GM12878 (cell line): ENCODE measurements at places on chromosomes 4 and X. TPM values are rescaled to one million over a fixed set of nuclear protein-coding genes. Genes with fewer than 3 reads are reported as not detected.

GRCh38 chr4:91288702-91289311, 1015.0 kb upstream of the GRID2 start:
- no peak for DNase-seq

DNA sequence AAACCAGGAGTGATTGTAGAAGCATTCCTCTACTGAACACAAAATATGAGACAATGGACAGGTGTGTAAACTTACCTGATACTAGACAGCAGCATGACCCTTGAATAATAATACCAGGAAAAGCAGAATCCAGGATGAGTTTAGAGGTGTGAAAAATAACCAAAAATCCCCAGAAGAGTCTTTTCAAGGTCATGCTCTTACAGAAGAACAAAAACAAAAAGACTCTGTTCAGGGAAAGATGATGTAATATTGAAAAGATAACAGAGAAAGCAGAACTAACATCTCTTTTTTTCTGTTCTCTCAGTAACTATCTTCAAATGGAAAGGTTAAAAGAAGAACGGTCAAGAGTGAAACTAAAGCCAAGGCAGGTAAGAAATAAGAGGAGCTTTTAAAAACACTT, 14.0 kb upstream of the ARHGAP10 start:
- DNase-seq, result no peak

DNA sequence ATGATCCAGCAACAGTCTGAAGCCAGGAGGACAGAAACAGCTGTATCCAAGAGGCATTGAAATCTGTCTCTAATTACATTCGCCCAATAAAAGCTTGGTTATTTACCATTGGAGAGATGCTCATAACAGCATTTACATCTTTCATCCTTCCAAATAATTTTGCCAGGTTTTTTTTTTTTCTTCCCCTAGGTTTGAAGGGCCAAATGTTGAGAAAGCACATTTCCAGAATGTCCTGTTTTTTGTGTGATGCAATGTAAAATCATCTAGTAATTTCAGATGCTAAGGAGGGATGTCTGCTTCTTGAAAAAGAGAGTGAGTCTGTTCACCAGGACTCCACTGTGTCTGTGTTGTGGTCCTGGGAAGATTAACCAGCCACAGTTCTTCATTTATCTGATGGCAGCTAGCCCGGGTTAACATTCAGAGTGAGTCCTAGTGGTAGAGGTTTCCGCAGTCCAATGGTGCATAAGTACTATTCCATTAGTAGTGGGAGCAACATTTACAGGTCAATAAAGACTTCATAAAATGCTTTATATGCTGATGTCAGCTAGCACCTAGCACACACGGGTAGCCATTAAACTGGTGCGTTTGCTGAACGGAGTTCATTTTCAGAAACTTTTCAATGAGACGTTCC, 406.8 kb downstream of the STIM2 start:
- DNase-seq, result no peak

DNA sequence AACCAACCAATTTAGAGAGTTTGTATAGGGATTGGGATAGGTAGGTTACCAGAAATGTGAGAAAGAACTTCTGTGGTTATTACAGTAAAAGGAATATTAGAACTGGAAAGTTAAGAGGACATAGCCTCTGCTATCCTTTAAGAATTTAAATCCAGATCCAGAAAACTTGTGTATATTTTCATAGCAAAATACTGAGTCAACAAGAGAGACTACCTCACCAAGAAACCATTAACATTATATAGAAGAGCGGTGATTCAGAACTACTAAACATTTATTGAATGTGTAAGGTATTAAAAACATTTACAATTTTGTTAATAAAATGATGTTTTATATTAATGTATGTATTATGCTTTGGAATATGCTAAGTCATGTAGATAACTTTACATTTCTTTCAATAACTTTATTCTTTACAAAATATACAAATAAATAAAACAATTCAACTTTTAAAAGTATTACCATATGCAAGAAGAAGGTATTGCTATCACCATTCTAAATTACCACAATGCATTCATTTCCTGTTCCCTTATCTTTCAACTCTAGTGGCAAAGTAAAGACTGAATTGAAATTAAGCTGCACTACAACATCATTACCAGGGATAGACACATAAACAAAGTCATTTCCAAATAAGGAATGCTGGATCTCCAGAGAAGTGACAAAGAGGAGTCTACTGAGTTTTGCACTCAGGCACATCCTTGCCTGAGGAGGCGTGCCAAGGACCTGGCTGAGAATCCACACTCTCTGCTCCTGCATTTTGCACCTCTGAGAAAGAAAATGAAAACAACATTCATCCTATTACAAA, 6.1 kb upstream of the BDH2 start:
- no peak for DNase-seq

- DNase-seq, result no peak
Measured at GRCh38 chrX:16807548-16807947, 21.3 kb downstream of the TXLNG start.

Gene YY2
- 0.96 and 1.1 TPM in 2 replicates for total RNA-seq

DNA sequence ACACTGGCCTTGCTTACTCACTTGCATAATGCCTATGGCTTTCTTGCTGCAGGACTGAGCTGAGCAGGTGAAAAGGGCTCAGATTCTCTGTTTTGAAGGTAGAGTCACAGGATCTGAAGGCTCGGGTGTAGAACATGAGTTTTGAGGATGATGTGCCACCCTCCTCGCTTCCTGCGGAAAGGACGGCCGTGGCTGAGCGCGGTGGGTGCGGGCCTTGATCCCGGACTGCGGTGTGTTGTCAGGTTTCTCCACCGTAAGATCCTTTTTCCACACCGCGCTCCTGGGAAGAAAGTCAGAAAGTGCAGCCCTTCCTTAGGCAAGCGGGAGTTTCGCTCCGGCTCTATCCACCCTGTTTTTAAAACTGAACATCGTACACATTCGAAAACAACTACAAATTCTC, 36.2 kb downstream of the ZFP42 start:
- no peak for DNase-seq

Gene CXXC4
- 11.1 and 12.0 TPM in 2 replicates for total RNA-seq
